ENCODE measurements at places on chromosomes 5 and 9.

GRCh38 chr5:65086234-65086890 is 317.6 kb downstream of the CWC27 start:
- DNase-seq = no peak

GRCh38 chr5:61029456-61030162 is 84.6 kb downstream of the NDUFAF2 start:
- DNase-seq = no peak

DNA sequence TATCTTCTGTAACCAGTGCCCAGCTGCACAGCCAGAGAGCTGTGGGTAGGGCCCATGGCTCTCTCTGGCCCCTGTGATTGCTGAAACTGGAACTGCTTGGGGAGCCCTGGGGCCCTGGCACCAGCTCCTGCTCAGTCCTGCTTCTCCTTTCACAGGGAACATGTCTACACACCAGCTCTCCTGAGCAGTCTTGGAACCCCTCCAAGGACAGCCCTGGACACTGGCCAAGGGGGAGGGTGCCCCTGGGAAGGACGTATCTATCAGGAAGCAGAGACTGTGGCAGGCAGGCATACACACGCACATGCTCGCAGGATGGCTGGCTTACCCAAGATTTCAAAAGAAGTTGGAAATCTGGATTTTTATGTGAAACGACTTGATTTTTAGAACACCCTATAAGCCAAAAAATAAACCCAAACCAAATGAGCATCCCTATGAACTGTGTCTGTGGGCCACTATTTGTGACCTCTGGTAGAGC is 8.8 kb upstream of the TRAF1 start:
- peak; percentile 96 for DNase-seq

GRCh38 chr5:159837860-159838259 is 78.4 kb upstream of the ADRA1B start:
- no peak for DNase-seq

GRCh38 chr9:37236822-37237221 is 116.4 kb downstream of the ZCCHC7 start:
- DNase-seq = no peak

DNA sequence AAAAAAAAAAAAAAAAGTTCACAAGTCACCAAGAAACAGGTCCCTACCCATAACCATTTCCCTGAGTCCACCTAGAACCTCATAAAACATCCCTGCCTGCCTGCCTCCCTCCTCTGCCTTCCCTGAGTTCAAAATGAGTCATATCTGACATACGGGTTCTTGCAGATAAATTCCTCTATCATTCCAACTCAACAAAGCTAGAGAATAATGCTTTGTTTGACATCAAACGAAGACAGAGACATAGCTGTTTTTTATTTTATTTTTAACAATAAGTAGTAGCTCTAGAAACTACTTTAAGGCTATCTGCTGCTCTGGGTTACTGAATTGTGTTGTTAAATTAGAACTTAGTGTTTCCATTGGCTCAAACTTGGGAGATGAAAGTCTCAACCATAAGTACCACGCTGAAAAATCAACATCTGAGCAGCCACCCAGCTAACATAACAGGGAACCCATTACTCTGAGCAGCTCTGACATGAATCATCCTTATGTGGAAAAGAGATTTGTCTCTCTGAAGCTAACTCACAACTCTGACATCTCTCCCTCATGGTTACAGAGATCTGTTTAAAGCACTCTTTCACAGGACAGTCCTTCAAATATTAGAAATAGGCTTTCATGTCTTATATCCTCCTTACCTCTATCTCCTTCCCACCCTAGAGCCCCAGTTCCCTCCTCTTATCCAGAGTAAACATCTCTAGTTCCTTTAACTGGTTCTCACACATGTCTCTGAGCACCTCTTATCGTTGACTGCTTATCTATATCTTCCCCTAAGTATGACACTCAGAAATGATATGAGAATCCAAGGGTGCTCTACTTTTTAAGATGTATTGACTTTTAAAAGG is 12.1 kb downstream of the TMEM245 start:
- DNase-seq = no peak

GRCh38 chr9:127942216-127943010 is 4.8 kb upstream of the DPM2 start:
- DNase-seq = peak; percentile 90

- peak; percentile 33 for DNase-seq
These were observed 46.6 kb downstream of the RAB3C start for GRCh38 chr5:58629271-58630159.

DNA sequence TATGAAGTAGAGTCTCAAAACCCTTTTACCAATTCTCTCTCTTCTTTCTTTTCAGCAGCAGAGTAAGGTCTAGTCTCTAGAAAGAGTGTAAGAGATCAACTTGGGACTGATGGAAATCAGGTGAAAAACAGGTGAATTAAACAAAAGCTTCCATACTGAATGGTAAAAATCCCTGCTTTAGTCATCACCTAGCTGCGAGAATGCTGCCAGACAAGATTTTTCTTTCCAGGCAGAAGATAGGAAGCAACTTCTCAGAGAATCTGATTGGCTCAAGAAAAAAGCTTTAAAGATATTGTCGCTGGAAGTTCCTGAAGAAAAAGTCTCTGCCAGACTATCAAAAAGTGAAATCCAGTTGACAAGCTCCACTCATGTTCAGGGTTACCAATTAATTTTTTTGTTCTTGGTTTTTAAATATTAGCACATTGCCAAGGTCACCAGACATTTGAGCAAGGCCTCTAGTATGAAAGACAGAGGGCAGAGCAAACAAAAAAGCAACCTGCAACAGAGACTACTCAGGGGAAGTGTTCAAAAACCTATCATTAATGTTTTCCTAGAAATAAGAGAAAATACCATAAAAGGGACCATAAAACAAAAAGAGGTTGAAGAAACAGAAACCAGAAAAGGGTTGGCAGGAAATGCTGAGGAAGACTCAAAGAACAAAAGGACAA is 9.3 kb downstream of the CDO1 start:
- DNase-seq = no peak

DNA sequence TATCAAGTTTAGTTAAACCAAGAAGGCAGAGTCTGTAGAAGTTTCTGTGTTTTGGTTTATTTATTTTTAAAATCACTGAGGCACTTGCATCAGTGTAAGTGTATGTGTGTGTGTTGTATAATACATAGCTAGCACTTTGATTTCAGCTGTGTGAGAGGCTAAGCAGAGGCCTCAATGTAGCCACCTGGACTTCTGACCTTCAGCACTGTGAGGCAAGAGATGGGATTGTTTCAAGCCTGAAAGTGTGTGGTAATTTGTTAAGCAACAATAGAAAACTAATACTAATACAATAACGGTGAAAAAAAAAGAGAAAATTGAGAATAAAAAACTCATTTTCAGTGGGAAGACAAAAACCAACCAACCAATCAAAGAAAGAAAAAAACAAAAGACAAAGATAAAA is 327.3 kb downstream of the CDH18 start:
- DNase-seq = no peak

GRCh38 chr5:124111886-124112285 is 599.9 kb downstream of the CSNK1G3 start:
- no peak for DNase-seq

DNA sequence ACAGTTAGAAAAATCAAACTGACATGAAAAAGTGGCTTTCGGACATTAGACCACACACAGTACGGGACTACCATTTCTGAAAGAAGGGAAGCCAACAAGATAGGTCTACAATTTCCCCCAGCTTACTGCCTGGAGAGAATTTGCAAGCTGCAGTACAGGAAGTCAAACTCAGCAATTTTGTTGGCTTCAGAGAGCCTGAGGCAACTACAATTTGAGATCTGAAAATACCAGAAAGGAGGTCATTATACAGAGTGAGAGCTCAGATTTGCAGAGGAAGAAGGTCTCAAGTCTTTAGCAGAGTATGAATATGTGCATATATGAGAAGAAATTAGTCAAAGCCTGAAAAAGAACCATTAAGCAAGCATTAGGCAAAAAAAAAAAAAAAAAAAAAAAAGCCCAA is 83.0 kb downstream of the OXCT1 start:
- no peak for DNase-seq

DNA sequence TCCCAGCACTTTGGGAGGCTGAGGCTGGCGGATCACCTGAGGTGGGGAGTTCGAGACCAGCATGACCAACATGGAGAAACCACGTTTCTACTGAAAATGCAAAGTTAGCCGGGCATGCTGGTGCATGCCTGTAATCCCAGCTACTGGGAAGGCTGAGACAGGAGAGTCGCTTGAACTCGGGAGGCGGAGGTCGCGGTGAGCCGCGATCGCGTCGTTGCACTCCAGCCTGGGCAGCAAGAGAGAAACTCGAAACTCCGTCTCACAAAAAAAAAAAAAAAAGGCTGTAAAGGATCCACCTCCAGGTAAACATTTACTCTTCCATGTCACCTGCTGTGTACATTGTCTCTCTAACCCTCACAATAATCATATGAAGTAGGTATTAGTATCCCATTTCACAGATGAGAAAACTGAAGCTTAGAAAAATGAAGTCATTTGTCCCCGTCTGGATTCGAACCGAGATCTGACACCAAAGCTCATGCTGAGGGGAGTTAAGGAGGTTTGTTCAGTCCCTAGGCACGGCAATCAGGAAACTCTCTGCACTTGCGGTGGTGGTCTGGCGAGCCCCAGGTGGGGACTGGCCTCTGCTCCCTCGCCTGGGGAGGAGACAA is 494 bp upstream of the DOCK2 start:
- no peak for DNase-seq

DNA sequence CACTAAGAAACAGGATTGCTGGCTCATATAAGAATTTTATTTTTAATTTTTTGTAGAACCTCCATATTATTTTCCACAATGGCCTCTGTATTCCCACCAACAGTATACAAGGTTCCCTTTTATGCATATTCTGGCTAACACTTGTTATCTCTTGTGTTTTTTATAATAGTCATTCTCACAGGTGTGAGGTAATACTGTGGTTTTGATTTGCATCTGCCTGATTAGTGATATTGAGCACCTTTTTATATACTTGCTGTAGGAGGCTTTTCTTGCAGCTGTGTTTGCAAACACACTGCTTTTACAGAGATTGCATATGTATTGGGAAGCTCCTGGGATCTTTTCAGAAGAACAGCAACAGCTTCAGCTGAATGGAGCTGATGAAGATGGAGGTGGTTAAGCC is 164.8 kb downstream of the DEPDC1B start:
- no peak for DNase-seq

- no peak for DNase-seq
These were observed 313 bp downstream of the BRIX1 start for GRCh38 chr5:34915856-34916192.

- no peak for DNase-seq
These were observed 179.3 kb downstream of the C9orf152 start for GRCh38 chr9:110028676-110029075.

GRCh38 chr9:130766021-130766926 is 68.8 kb upstream of the ABL1 start:
- DNase-seq = no peak

DNA sequence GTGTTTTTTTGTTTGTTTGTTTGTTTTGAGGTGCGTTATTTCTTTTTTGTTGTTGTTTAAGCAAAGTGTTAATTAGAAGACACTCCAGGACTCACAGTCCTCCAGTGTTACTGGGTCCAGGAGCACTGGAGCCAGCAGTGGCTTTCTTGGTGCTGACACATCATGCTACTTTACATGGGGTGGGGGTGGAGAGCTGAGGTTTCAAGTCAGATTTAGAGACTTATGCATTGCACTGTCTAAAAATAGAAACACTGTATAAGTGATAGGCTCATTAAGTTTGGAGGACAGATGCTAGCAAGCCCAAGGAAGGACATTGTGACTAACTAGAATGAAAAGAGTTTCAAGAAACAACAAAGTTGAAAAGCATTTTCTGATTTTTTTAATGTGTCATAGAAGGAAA is 2209.2 kb downstream of the MAT2B start:
- DNase-seq = no peak

DNA sequence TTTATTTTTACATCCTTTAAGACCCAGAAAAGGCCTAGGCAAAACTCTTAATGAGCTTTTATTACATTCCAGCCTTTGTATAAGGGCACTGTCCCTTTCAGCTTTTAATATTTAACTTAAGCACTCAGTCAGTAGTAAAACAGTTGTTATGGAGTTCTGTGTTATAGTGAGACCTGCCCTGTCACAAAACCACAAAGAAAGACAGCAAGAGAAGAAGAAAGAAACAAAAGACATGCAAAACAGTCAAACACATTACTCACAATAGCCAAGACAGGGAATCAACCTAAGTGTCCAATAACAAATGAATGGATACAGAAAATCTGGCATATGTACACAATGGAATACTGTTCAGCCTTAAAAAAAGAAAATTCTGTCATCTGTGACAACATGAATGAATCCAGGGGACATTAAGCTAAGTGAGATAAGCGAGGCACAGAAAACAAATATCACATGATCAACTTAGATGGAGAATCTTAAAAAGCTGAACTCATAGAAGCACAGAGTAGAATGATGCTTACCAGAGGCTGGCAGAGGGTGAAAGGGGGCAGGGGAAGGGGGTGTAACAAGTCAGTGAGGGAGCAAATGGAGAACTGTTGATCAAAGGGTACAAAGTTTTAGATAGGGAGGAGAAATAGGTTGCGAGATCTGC is 63.8 kb upstream of the CCNG1 start:
- DNase-seq = no peak

- DNase-seq = peak; percentile 20
These were observed 24.5 kb upstream of the SARDH start for GRCh38 chr9:133762488-133763271.

GRCh38 chr9:4077499-4078102 is 222.3 kb downstream of the GLIS3 start:
- DNase-seq = peak; percentile 51

GRCh38 chr5:173793648-173794548 is 94.3 kb upstream of the CPEB4 start:
- DNase-seq = peak; percentile 63

- no peak for DNase-seq
These were observed 21.2 kb upstream of the PIK3R1 start for GRCh38 chr5:68194386-68194785.

- DNase-seq = no peak
These were observed 48.8 kb downstream of the LNPEP start for GRCh38 chr5:96984506-96985192.

DNA sequence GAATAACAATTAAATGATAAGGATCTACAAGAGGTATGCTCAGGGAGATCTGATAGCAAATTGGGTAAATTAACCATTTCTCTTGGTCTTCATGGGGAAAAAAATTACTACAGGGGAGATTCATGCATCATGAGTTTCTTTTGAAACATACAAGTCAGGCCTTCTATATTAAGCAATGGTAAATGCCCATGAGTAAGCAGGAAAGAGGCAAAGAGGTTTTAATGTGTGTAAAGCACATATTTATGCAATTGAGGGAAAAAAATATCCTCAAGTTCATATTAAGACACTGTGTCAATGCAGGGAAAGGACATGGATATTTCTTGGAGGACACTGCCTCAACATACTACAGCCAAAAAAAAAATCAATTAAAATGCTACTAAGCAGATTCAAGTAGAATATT is 73.4 kb upstream of the NR4A3 start:
- no peak for DNase-seq

GRCh38 chr5:176739461-176740051 is 70.8 kb upstream of the UNC5A start:
- peak; percentile 39 for DNase-seq

- no peak for DNase-seq
These were observed 2.8 kb downstream of the OR1L8 start for GRCh38 chr9:122580360-122580759.
